Type B pancreatic cell (in vitro differentiated cells): ENCODE measurements at places on chromosomes 16 and 17.
A peak's percentile ranks its signal among the peaks of the same experiment; 100 is the strongest.

GRCh38 chr17:30379303-30379902 lies 676 bp downstream of the CPD start:
- H3K4me3 ChIP-seq, result peak overlapping the region; percentile 90
- peak overlapping the region; percentile 40 for H3K27ac ChIP-seq
- peaks cover 3% of the 10 kb centered on the region for H3K36me3 ChIP-seq
- no peaks in the 10 kb centered on the region for H3K27me3 ChIP-seq

DNA sequence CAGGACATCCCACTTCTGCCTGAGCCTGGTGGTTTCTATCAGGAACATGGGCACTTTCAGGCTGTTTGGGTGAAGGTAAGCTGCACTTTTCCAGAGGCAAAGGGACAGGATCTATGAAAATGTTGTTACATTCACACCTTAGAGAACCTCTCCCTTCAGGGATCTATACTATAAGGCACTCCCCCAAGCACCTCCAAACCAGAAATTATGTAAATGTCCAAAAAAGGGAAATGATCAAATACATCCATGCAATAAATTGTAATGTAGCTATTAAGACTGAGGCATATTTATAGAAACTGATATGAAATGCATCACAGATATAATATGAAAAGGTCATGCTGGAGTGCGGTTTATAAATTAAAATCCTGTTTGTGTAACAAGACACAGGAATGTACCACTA lies 23.3 kb upstream of the COG7 start:
- H3K36me3 ChIP-seq, result peaks cover 21% of the 10 kb centered on the region
- no peak for DNase-seq
- no peaks in the 10 kb centered on the region for H3K27me3 ChIP-seq
- no peak overlapping the region for H3K27ac ChIP-seq

DNA sequence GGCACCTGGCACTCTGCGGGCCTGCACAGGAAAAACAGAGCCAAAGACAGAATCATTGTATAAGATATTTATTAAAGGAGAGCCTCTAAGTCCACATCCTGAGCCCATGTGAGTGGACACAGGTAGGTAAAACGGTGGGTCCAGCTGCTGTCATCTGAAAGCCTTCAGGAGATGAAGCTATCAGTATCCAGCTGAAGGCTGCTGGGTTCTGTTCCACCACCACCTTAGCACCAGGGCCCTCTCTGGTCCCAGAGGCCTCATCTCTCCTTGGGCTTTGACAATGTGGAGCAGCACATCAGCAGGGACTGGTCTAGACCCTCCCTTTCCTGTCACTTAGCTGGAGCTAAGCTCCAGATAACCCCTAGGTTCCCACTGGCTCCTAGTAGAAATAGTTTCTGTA lies 7.3 kb downstream of the TMEM106A start:
- no peaks in the 10 kb centered on the region for H3K27me3 ChIP-seq
- H3K27ac ChIP-seq, result no peak overlapping the region
- H3K4me3 ChIP-seq, result no peak overlapping the region
- peaks cover 6% of the 10 kb centered on the region for H3K4me1 ChIP-seq

- H3K4me1 ChIP-seq, result peaks cover 6% of the 10 kb centered on the region
- H3K27ac ChIP-seq, result no peak overlapping the region
- H3K27me3 ChIP-seq, result peaks cover 7% of the 10 kb centered on the region
Observed at GRCh38 chr17:64024781-64025731, 4.6 kb upstream of the ICAM2 start.

DNA sequence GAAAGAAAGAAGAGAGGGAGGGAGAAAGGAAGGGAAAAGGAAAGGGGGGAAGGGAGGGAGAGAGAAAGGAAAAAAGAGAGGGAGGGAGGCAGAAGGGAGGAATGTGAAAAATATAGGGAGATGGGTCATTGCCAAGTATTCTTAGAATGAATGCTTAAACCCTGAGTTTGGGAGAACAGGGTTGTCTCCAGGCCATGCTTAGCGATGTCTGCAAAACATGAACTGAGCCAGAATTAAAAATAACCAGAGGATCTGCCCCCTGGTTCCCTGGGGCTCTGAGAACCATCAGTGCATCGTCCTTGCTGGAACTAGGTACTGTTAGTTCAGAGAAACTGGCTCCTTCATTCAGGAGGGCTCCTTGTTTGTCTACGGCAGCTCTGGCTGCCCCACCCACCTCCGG lies 170.4 kb downstream of the IRX5 start:
- no peaks in the 10 kb centered on the region for H3K4me1 ChIP-seq
- H3K27ac ChIP-seq, result no peak overlapping the region
- H3K36me3 ChIP-seq, result no peaks in the 10 kb centered on the region
- H3K27me3 ChIP-seq, result peaks cover 9% of the 10 kb centered on the region
- no peak for DNase-seq

- H3K27me3 ChIP-seq, result peaks cover 35% of the 10 kb centered on the region
- H3K36me3 ChIP-seq, result no peaks in the 10 kb centered on the region
- H3K4me1 ChIP-seq, result peaks cover 25% of the 10 kb centered on the region
- H3K4me3 ChIP-seq, result no peak overlapping the region
- no peak overlapping the region for H3K27ac ChIP-seq
- DNase-seq, result no peak
Observed at GRCh38 chr17:77881545-77881944, 77.0 kb upstream of the TNRC6C start.

- H3K27me3 ChIP-seq, result no peaks in the 10 kb centered on the region
- H3K36me3 ChIP-seq, result peaks cover 24% of the 10 kb centered on the region
- no peak for DNase-seq
- H3K4me1 ChIP-seq, result no peaks in the 10 kb centered on the region
- H3K27ac ChIP-seq, result no peak overlapping the region
Observed at GRCh38 chr16:47499080-47499699, 38.1 kb downstream of the PHKB start.

DNA sequence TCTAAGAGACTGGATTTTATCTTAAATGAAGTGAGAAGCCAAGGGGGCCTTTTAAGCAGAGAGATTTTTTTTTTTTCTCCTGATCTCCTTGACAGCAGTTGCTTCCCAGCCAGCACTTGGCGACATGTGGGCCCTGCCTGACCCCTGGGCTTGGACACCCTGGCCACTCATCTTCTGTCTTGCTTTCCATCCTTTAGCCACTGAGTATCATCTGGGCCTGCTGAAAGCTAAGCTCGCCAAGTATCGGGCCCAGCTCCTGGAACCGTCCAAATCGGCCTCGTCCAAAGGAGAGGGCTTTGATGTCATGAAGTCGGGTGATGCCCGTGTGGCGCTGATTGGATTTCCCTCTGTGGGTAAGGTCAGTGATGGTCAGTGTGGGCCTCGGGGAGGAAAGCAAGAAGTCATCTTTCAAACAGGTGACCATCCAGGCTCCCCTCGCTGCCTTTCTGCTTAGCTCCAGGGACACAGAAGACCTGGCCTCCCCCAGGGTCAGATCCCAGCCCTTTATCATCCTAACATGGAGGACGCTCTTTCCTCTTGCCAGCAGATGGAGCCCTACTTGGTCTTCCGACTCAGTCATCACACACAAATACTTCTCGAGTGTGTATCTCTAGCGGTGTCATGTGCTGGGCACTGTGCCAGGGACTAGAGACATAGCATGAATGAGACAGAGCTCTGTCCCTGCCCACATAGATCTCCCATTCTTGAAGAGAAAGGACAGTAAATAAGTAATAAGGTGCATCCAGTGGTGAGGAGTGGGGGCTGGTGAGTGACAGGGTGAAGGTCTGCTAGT lies 6.1 kb downstream of the DRG2 start:
- DNase-seq, result no peak
- no peak overlapping the region for H3K27ac ChIP-seq
- no peaks in the 10 kb centered on the region for H3K27me3 ChIP-seq
- H3K4me3 ChIP-seq, result no peak overlapping the region
- peaks cover 6% of the 10 kb centered on the region for H3K4me1 ChIP-seq

DNA sequence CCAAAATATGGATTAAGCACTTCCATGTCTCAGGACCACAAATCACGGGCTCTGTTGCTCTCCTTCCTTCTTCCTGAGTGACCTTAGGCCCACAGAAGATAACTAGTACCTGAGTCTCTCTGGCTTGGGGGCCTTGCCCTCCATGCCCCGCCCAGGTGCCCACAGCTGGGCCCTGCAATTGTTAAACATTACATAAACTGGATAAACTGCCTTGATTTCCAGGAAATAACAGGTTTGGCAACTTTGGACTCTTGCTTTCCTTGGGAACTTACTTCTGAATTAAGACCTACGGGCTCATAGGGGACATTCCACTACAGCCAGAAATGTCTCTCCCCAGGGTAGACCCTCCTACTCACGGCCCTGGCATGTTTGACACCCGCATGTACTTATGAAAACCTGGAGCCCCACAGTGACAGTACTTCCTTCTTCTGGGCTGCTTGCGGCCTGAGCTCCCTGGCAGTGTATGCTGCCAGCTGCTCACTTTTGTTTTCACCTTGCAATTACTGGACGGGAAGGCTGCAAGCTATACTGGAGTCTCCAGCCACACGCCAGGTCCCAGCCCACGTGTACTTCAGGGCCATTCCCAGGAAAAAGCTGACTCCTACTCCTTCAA lies 2.3 kb upstream of the UBALD2 start:
- H3K36me3 ChIP-seq, result peaks cover 2% of the 10 kb centered on the region
- H3K4me3 ChIP-seq, result peak overlapping the region; percentile 74
- no peak for DNase-seq
- H3K27me3 ChIP-seq, result no peaks in the 10 kb centered on the region

DNA sequence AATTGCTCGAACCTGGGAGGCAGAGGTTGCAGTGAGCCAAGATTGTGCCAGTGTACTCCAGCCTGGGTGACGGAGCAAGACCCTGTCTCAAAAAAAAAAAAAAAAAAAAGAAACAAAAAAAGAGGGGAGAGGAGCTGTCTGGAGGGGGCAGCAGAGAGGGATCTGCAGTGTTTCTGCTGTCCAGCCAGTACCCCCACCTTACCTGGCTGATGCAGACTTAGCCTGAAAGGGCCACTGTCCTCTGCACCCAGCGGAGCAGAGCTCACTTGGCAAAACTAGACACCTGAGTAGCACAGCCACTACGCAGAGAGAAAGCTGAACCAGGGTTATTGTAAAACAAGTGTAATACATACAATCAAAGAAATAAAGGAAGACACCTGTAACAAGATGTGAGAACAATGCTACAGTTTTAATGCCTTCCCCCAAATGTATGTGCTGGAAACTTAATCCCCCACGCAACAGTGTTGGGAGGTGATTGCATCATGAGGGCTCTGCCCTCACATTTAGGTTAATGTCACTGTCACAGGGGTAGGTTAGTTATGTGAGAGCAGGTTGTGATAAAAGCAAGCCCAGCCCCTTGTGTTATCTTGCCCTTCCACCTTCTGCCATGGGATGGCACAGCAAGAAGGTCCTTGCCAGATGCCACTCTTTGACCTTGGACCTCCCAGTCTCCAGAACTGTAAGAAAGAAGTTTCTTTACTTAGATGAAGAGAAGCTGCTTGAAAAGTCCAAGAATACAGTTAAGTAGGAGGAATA lies 211.2 kb downstream of the RPTOR start:
- H3K36me3 ChIP-seq, result peaks cover 32% of the 10 kb centered on the region
- no peak overlapping the region for H3K27ac ChIP-seq
- DNase-seq, result peak; percentile 3
- peaks cover 28% of the 10 kb centered on the region for H3K4me1 ChIP-seq
- no peak overlapping the region for H3K4me3 ChIP-seq
- H3K27me3 ChIP-seq, result no peaks in the 10 kb centered on the region

- DNase-seq, result no peak
- no peaks in the 10 kb centered on the region for H3K27me3 ChIP-seq
- H3K36me3 ChIP-seq, result peaks cover 53% of the 10 kb centered on the region
- no peak overlapping the region for H3K4me3 ChIP-seq
- no peak overlapping the region for H3K27ac ChIP-seq
- no peaks in the 10 kb centered on the region for H3K4me1 ChIP-seq
Observed at GRCh38 chr16:22337849-22338635, 36.4 kb downstream of the CDR2 start.

GRCh38 chr17:12896180-12896785 lies 107.0 kb downstream of the ARHGAP44 start:
- no peak overlapping the region for H3K4me3 ChIP-seq
- no peak overlapping the region for H3K27ac ChIP-seq
- H3K36me3 ChIP-seq, result peaks cover 20% of the 10 kb centered on the region
- no peaks in the 10 kb centered on the region for H3K4me1 ChIP-seq
- no peak for DNase-seq

DNA sequence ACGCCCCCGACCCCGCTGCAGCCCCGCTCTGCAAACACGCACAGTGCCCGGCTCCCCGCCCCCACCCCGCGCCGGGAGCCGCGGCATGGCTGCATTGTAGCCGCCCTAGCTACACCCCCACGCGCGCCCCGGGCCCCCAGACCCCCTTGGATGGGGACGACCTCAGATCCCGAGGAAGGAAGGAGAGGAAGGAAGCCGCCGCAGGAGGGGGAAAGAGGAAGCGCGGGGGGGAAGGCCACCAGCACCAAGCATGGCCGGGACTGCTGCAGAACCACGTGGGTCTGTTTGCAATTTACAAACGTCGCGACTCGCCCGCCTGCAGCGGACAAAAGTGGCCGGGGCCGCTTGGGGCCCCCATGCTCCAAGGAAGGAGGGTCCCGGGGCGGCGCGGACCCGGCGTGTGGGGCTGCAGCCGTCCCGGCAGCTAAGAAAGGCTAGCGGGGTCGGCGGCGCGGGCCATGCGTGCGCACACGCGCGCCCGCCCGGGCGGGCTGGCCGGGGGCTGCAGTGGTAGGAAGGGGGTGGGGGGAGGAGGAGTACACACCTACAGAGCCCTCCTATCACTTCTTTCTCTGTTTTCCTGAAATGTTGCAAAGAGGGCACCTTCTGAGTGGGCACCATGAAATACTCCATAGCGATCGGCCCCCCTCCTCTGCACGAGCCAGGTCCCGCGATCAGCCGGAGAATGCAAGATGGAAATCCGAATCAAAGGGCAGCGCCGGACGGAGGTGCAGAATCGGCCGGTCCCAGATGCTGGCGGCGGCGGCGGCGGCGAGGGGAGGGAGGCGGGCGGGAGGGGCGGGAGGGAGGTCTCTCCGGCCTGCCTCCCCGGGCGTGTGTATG lies 488 bp downstream of the TFAP4 start:
- H3K4me3 ChIP-seq, result peak overlapping the region; percentile 95
- DNase-seq, result no peak
- H3K27me3 ChIP-seq, result peaks cover 4% of the 10 kb centered on the region
- no peaks in the 10 kb centered on the region for H3K36me3 ChIP-seq

DNA sequence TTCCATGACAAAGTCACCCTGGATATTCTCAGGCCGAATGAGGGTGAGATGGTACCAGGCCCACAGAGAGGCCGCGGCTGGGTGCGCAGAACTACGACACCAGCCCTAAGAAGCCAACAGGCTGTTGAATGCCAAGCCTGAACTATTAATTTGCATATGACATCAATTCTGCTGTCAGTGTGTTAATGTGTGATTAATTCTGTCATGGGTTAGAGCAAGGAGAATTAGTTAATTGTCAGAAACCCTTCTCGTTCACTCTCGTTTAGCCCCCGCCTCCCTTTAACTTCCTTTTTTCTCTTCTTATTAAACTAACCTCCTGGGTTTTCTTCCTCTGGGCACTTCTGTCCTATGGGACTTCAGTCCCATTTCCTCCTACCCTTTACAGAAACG lies 123.4 kb downstream of the ZFHX3 start:
- peaks cover 54% of the 10 kb centered on the region for H3K4me1 ChIP-seq
- no peak overlapping the region for H3K4me3 ChIP-seq
- peak overlapping the region; percentile 60 for H3K27ac ChIP-seq
- no peak for DNase-seq
- no peaks in the 10 kb centered on the region for H3K27me3 ChIP-seq
